ENCODE measurements at places on chromosomes 5 and 9.

- DNase-seq: no peak
Measured at GRCh38 chr5:97657239-97657638, 474.2 kb upstream of the RIOK2 start.

DNA sequence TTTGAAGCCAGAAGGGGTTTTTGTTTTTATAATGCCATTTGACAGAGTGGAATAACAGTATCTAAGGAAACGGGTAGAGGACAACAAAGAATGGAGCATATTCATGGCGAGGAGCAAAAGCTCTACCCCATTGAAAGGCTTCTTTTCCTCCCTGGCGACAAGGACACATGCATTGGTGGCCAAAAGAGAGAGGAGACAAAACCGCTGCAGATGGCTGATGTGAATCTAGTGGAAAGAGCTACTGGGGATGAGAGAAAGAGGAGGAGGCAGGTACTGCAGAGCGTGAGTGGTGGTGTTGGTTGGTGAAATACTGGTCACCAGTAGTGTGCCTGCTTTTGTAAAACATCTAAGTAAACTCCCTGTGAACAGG, 491 bp downstream of the APC start:
- DNase-seq: peak; percentile 22

DNA sequence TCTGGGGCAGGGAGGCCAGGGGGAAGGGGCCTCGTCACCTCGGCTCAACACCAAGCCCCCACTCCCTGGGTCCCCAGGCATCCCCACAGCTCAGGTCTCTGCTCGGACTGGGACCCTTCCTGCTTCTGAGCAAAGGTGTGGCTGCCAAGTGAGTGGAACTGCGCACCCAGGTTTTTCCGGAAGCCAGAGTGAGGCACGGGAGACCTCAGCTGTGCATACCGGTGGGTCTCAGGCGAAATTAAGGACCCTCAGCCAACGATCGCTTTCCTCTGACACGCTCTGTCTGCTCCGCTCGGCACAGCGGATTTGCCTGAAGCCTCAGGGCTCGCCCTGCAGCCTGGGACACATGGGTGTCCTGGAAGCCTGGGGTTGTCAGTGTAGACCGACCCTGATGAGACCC, 41.0 kb upstream of the IRX4 start:
- DNase-seq: no peak

- DNase-seq: no peak
Measured at GRCh38 chr9:127779136-127779981, 893 bp upstream of the SH2D3C start.

DNA sequence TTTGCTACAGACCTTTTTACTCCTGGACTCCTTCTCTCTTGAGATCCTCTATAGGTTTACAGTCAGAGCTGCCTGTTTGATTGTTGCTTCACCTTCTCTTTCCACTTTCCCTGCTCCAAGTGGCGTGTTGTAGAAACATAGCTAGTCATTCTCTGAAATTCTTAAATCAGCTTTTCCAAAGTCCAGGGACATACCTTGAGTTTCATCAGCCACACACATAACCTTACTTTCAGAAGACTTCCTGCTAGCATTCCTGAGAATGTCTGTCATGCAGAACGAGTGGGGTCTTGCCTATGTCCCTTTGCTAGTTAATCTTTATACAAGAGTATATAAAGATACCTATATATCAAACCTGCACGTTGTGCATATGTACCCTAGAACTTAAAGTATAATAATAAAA, 230.3 kb upstream of the ZNF462 start:
- DNase-seq: no peak

- no peak for DNase-seq
Measured at GRCh38 chr9:125683486-125683885, 23.5 kb downstream of the MAPKAP1 start.

DNA sequence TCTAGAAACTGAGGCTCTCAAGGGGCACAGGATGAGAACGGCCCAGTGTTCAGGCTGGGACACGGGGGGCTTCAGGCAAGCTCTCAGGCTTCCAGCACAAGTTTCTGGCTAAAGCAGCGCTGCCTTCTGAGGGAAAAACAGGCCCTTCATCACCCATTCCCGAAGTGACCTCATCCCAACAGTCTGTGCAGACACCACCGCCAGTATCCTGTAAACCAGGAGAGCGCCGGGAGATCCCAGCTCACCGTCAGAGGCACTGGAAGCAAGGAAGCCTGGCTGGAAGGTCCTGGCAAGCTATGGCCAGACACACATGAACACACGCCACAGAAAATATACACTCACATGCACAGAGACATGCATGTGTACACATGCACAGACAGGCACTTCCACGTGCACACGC, 8.8 kb downstream of the SLC12A7 start:
- DNase-seq: peak; percentile 54

GRCh38 chr5:130227699-130228098, 323.4 kb downstream of the CHSY3 start:
- DNase-seq: no peak

- DNase-seq: peak; percentile 86
Measured at GRCh38 chr9:100598641-100599145, 20.8 kb downstream of the CAVIN4 start.

DNA sequence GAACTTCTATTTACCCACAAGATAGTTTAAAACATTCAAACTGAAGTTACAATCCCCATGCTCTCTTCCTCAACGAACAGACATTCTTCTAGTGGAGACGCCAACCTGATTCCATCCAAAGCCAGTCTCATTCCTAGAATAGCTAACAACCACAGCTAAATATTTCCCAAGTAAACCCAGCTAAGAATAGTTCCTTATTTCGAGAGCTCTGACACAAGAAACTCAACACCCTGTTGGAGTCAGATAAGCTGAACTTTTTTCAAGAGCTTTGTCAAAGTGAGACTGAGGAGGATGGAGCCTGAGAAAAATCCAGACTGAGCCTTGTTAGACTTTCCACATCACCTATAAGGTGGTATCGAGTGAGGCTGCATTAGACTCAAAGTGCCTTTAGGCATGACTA, 56.7 kb upstream of the RPS23 start:
- DNase-seq: no peak

DNA sequence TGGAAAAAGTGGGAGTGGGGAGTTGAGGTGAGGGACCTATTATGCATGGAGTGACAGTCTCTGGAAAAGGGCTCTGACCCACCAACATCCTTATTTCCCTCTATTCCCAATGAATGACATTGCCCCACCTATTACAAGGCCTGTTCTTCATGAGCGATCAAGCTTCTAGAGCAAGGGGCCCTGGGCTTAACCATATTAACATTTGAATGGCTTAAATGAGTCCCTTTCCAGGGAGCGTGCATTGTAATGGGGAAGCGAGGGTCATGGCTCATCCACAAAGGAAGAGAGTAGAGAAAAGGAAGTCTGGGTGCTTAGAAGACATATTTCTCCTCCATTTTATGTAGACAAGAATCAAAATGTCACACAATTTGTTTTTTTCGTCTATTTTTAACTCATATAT, 255.5 kb downstream of the CAAP1 start:
- no peak for DNase-seq

DNA sequence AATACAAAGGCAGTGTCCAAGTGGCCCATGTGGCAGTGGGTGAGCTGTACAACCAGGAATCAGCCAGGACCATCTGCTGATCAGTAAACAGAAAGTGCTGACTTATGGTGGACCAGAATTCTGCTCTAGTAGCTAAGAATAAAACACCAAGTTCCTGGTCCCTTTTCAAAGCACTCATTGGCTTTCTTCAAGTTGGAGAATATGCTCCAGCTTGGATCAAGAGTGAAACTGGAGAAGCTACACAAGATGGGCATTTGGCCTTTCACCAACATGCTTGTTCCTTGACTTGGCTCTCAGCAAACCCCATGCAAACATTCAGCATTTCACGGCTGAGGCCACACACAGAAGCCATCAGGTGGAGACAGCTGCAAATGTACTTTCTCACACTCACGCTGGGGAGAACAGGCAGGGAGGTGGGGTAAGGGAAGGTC, 32.1 kb downstream of the MARCHF3 start:
- DNase-seq: no peak

DNA sequence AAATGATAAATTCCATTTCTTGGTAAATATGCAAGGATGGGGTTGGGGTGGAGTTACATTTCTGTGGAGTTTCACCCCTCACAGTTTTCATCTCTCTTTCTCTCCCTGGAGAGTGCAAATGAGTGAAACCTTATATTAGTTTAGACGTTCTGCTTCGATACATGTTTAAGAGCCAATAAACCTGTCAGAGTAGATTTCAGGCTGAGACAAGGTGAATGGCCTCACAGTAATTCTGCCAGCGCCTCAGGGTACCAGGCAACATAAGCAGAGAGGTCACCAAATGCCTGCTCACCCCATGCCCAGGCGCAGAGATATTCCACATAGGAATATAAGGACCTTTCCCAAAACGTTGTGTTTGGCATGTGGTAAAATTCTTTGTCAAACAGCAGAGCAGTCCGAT, 154.9 kb upstream of the VLDLR start:
- DNase-seq: peak; percentile 14

DNA sequence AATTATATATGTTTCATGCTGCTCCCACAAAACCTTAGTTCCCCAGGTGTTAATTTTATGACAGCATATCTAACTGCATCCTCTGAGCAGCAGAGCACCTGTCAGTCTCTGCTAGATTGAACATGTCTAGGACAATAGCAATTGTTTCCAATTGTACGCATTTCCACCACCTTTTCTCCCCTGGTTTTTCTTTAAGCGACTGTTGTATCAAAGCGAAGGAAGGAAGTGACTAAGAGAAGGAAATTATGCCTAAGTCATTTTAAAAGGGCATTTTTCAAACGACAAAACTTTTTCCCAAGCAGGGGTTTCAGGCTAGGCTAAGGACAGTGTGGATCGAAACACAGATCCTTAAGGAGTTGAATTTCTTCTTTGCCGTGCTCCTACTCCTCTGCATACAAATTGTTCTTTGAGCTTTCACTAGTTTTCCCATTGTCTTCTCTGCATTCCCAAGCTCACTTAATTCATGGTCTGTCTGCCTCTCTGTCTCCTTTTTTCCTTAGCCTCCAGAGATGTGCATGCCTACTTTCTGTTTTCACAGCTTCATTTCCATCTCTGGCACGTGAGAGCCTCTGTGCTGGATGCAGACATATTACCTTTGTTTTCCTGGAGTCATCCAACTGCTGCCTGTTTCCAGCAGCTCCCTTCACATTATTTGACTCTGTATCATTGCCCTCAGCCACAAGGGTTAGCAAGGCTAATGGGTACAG, 39.4 kb upstream of the STARD4 start:
- DNase-seq: no peak

GRCh38 chr9:105693435-105694189, 729 bp upstream of the TMEM38B start:
- no peak for DNase-seq

GRCh38 chr5:157983906-157984551, 125.1 kb upstream of the CLINT1 start:
- DNase-seq: no peak

- no peak for DNase-seq
Measured at GRCh38 chr5:39671561-39671961, 246.8 kb upstream of the DAB2 start.

GRCh38 chr5:50853151-50853550, 186.7 kb downstream of the PARP8 start:
- no peak for DNase-seq

GRCh38 chr9:81562231-81563019, 126.9 kb downstream of the TLE1 start:
- no peak for DNase-seq

DNA sequence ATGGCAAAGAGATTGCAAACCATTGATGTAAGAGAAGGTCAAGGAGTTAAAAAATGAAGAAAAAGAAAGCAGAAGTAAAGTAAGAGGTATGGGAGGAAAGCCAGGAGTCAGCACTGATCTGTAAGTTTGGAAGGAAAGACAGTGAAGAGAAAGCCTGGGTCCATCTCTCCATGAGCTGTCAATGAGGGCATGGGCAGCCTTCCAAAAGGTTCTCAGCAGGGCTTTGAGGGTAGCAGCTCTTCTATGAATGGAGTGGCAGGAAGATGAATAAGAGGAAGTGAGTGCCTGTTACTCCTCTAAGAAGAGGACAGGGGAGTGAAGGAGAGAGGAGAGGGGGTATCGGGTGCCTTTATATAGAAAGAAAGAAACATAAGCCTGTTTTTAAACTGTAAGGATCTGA, 97.1 kb downstream of the ADCY2 start:
- DNase-seq: no peak

DNA sequence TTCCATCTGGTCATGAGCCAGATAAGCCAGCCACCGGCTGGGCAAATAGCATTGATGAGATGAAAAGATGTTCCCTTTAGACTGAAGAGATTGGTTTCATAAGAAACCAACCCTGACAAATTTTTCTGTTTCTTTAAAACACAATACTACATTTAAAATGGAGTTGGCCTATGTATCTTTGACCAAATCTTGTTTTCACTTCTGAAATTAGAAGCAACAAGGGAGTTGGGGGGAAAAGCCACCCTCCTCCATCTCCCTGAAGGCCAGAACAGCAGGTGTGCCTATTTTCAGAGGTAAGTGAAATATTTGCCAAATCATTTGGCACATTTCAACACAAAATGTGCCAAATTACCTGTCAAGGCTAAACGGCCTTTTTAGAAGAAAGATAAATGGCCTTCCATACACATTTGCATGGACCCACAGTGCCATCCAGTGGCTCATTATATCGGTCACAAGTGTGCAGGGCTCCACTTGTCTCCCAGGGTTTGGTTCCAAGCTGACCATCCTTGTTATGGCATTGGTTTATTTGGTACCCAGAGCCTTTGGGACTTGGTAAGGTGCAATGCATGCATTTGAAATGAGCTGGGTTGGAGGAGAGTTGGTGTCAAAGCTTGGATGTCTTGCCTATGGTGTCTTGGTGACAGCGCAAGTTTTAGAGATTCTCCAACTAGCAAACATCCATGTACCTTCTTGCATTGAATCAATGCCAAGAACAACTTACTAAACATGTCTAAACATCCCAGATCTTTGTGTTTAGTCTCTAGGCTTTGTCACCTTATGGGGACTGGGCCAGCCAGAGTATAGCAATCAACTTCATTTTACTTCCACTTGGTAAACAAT, 372.0 kb upstream of the KIF2A start:
- peak; percentile 53 for DNase-seq

DNA sequence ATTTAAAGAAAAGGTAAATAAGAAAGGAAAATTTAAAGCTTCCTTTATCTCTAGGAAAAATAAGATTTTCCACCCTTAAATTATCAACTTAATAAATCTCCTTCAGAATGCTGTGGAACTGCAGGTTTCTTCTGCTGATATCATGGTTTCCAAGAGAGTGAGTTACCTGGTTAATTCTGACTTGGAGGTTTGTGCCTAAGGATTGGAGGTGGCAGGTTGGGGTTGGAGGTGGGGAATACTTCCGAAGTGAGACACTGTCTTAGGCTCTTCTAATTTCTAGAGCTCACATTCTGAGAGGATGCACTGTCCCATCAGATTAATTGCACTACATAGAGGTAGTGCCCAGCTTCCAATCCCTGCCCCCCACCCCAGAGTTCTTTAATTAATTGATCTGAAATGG, 31.1 kb downstream of the SLC1A3 start:
- no peak for DNase-seq

- DNase-seq: peak; percentile 86
Measured at GRCh38 chr9:127754099-127755060, 19.3 kb upstream of the TOR2A start.

GRCh38 chr5:138824924-138825863, 49.9 kb downstream of the LRRTM2 start:
- no peak for DNase-seq

GRCh38 chr9:15352306-15352705, 45.3 kb upstream of the TTC39B start:
- no peak for DNase-seq
